Effector CD4-positive, alpha-beta T cell (primary cell): ENCODE measurements at places on chromosomes 3 and 15.

DNA sequence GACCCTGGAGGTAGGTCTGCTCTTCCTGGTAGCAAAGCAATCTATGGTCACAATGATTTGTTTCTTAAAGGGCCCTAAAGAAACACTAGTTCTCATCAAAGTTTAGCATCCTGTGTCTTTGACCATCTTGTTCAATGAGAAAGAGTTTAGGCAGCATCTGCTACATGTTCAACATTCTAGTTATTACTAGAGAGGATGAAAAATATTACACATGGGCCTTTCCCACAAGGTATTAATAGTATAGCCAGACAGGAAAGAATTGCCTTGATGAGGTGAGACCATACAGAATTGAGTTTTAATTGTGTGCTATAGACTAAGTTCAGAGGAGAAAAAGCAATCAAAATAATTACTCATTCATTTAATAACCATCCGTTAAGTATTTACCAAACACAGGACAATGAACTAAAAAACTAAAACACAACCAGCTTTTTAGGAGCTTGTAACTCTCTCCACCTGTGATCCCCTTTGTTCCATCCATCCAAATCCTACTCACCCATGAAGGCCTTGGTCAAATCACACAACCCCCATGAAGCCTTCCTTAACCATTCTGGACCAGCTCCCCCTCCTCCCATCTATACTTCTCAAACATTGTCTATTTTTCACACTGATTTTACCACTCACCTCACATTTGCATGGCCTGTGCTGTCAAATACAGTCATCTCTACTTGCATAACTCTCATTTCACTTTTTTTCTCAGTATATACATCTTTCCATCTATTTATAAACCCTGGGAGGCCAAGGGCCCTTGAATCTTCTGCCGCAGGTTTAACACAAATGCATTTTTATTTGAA lies 122.9 kb downstream of the RORA start:
- no peak for DNase-seq

DNA sequence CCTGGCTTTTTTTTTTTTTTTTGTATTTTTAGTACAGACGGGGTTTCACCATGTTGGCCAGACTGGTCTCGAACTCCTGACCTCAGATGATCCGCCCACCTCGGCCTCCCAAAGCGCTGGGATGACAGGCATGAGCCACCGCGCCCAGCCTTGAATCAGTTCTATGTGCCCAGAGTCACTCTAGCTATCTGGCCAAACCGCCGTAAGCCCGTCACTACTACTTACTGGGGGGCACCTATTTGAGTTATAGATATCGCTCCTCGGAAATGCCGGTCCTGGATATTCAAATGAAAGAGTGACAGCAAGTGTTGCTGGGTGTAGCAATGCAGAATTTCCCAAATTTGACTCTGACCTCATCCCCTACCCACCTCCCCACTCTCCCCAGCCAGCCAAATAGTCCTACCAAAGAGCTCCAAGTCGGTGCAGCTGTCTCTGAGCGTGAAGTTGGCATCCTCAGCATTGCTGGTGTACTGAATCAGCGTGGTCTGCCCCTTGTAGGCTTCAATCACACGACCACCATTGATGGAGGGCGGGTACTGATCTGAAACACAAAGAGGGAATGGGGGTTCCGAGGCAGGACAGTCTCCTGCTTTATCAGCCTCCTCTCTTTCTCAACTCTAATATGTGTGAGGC lies 38.1 kb downstream of the MUC20 start:
- DNase-seq: no peak

DNA sequence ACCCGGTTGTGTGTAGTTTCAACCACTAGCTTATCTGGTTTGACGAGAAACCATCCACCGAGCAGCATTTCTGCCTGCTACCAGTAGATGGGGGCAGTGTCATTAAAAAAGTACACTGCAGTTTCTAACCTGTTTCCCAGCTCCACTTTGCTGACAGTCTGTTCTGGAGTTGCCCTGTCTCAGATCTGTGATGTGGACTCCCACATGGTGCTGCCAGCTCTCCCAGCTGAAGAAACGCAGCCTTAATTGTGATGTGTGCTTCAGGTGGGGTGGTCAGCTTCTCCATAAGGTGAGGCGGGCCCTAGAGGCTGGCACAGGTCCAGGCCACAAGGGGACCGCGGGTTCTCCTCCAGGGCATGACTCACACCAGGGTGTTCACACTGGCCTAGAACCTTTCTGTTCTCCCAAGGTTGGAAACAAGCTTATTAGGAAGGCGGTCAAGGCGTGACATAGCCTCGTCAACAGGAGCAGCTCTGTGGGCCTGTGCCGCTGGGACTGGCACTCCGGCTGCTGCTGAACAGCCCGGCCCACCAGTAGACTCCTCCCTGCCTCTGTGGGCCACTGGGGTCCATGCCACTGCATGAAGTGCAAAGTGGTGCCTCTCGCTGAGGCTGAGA lies 2.9 kb upstream of the FAM43A start:
- DNase-seq: peak; percentile 41

- DNase-seq: no peak
Measured at GRCh38 chr15:63234451-63234870, 42.9 kb upstream of the APH1B start.

DNA sequence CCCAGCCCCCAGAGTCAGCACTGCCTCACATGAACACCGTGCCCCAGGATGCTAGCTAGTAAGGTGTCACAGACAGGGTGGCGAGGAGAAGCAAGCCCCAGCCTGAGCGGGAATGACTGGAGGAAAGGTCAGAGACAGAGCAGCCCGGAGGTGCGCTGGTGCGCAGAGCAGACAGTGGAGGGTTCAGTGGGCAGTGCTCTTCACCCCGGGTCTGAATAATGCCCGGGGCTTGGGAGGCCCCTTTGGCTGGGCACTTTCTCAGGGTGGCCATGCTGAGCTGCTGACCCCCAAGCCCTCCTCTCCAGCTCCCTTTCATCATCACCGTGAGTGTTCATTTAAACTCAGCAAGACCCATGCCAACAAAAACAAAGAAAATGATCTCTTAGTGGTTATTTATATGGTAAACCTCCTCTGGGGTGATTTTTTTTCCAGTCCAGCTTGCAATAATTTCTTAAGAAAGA lies 110.8 kb downstream of the VGLL4 start:
- no peak for DNase-seq

- DNase-seq: no peak
Measured at GRCh38 chr3:111723293-111724215, 128.4 kb upstream of the ZBED2 start.

GRCh38 chr15:76328106-76328696 lies 8.4 kb upstream of the ISL2 start:
- DNase-seq: no peak

DNA sequence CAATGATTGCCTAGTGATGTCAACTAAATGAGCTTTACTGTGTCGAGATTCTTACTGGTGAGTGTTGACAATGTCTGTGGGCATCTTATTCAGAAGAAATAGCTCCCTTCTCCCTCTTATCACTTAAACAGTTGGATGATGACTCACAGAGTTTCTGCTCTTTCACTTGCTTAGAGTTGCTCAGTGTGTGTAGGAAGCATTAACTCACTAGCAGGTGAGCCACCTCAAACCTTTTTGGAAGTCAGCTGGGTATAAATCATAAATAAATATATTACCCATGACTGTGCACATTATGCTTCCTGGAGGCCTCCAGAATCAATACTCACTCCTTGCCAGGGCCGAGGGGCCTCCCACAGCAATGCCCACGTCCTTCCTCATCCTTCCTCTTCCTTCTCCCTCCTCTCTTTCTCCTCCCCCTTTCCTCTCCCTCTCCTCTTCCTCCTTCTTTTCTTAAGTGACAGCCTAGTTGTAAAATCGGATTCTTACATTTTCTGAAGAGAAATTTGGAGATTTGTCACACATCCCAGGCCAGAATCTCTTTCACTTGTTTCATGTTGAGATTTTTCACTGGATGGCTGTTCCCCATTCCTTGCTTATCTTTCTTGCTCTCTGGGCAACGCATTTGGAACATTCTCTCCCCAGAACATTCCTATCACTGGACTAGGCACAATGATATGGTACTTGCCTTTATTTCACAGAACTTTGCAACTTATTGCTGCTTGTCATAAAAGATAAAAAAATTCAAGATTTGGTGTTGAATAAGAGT lies 17.5 kb downstream of the SHC4 start:
- DNase-seq: no peak
